Fibroblast of lung (primary cell): ENCODE measurements at places on chromosomes 1 and 21. TPM values are rescaled to one million over a fixed set of nuclear protein-coding genes. Genes with fewer than 3 reads are reported as not detected.

SIKE1 gene
- 69.5 and 87.8 TPM in 2 replicates for total RNA-seq

ADAMTSL4 gene
- 6.4 and 13.0 TPM in 2 replicates for total RNA-seq

SSR2 gene
- total RNA-seq, result 304 and 455 TPM in 2 replicates

ANXA9 gene
- total RNA-seq, result under 0.01 and 0.33 TPM in 2 replicates

RIMKLA gene
- under 0.01 TPM in 2 replicates for total RNA-seq

S100PBP gene
- 26.7 and 36.3 TPM in 2 replicates for total RNA-seq

MFAP2 gene
- total RNA-seq, result 10.0 and 16.2 TPM in 2 replicates

LYPD8 gene
- total RNA-seq, result 0.17 TPM in 1 of 2 replicates, not detected in the other

CR1 gene
- not detected in 2 replicates for total RNA-seq

CLDN19 gene
- total RNA-seq, result not detected in 2 replicates

DFFB gene
- total RNA-seq, result 7.6 and 8.7 TPM in 2 replicates

TSPAN2 gene
- total RNA-seq, result 0.66 and 2.1 TPM in 2 replicates

CDC7 gene
- total RNA-seq, result 3.1 and 3.6 TPM in 2 replicates

BSND gene
- total RNA-seq, result not detected in 2 replicates

IFI44 gene
- total RNA-seq, result 21.6 and 28.9 TPM in 2 replicates

FALEC gene
- total RNA-seq, result 0.83 and 1.0 TPM in 2 replicates

KCNJ9 gene
- under 0.01 TPM in 2 replicates for total RNA-seq

LRRIQ3 gene
- total RNA-seq, result 1.0 and 1.3 TPM in 2 replicates

PGM1 gene
- total RNA-seq, result 51.4 and 66.5 TPM in 2 replicates

TMEM125 gene
- not detected in 2 replicates for total RNA-seq

MRPS15 gene
- 75.0 and 75.5 TPM in 2 replicates for total RNA-seq

TRAF3IP3 gene
- not detected in 2 replicates for total RNA-seq

NBPF26 gene
- total RNA-seq, result 18.2 and 27.1 TPM in 2 replicates

TMOD4 gene
- total RNA-seq, result not detected in 2 replicates

ATP1A2 gene
- 1.8 and 32.9 TPM in 2 replicates for total RNA-seq

AMY2A gene
- not detected in 2 replicates for total RNA-seq

FCRLB gene
- 0.77 and 1.2 TPM in 2 replicates for total RNA-seq

DCDC2B gene
- not detected in 2 replicates for total RNA-seq
